ENCODE measurements at places on chromosomes 1 and 21.

- DNase-seq: no peak
Observed at GRCh38 chr1:42963378-42964043, 4.8 kb upstream of the SLC2A1 start.

DNA sequence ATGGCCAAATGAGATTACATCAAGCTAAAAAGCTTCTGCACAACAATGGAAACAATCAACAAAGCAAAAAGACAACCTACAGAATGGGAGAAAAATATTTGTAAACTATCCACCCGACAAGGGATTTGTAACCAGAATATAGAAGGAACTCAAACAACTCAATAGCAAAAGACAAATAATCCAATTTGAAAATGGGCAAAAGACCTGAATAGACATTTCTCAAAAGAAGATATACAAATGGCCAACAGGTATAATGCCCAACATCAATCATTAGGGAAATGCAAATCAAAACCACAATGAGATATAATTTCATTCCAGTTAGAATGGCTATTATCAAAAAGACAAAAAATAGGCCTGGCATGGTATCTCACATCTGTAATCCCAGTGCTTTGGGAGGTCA, 140.0 kb downstream of the GLUL start:
- no peak for DNase-seq

GRCh38 chr1:111253876-111254275, 26.4 kb downstream of the CHI3L2 start:
- no peak for DNase-seq

GRCh38 chr1:217079584-217079983, 356.4 kb upstream of the ESRRG start:
- DNase-seq: no peak

GRCh38 chr21:36518883-36519492, 39.1 kb upstream of the CLDN14 start:
- DNase-seq: no peak

DNA sequence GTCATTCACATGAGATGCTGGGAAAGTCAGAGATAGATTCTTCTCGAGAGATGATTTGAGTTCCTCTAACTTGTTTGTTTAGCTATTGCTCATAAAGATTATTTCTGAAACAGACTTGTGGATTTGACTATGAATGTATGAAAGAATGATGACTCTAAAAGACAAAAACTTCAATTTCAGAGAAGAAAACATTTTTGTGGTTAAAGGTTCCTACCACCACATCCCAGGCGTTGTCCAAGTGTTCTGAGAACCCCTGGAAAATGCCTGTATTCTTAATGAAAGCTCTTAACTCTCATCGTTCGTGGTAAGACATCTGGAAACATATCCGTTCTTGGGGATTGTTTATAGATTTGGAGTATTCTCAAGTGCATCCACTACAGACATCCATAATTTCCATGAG, 228.7 kb downstream of the BARHL2 start:
- no peak for DNase-seq

DNA sequence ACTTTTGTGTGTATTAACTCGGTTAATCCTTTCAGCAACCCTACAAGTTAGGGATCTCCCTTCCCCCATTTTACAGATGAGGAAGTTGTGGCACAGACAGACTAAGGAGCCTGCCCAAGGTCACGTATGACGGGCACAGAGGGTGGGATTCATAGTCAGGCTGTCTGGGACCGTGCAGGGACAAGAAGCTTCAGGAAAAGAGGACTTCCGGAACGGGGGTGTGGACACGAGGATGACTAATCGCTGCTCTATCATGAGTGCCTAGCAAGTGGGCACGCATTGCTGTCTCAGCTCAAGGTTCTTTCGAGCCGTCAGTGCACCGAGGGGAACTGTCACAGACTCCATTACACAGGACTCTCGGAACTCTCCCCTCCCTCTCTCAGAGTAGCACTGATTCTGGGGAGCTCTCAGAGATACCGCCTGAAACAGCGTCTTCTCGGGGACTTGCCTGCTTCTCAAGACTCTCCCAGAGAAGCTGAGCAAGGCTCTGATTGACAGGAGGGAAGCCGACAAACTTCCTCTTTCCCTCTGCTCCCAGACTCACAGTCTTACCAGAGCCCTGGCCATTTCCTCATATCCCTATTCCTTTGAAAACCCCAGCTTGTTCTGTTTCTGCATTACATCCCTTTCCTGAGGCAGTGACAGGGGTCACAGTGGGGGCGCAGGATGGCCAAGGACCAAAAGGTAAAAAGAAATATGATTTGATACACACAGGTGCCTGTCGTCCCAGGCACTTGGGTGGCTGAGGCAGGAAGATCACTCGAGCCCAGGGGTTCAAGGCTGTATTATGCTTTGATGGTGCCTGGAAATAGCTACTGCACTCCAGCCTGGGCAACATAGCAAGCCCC, 14.4 kb downstream of the FHAD1 start:
- DNase-seq: no peak

GRCh38 chr1:222928212-222928611, 113.4 kb downstream of the DISP1 start:
- no peak for DNase-seq

DNA sequence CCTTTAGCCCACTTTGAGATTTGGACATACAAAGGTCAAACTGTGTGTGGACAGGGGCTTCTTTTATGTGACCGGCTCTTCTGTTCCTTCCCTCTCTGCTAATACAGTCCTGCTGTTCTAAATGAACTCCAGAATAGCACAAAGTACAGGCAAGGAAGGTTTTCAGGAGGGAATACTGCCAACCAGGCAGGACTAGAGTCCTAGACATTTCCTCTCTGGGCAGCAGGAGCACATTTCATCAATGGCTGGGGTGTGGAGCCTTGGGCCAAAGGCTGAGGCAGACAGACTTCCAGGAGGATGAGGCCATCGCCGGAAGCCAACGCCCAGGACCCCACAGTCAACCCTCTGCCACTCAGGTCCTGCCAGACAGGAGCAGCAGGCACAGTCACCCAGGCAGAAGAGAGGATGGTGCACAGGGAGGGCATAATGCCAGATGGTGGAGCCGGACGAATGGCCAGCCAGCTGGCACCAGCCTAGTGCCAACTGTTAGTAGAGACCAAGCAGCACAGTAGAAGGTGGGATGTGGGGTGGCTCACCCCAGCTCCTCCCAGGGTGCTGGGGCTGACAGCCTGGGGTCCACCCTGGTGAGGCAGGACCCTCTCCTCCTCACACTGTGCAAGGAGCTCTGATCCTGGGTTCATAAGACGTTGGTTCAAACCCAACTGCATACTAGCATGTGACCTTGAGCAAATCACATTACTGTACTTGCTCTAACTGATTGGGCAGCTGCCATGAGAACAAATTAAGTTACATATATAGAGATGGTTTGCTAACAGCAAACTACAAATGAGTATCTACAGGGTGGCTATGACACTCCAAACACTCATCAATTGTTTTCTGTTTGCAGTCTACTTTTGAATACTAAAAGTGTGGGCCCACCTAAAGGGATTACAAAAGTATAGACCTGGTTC, 410.7 kb downstream of the SIPA1L2 start:
- DNase-seq: no peak

DNA sequence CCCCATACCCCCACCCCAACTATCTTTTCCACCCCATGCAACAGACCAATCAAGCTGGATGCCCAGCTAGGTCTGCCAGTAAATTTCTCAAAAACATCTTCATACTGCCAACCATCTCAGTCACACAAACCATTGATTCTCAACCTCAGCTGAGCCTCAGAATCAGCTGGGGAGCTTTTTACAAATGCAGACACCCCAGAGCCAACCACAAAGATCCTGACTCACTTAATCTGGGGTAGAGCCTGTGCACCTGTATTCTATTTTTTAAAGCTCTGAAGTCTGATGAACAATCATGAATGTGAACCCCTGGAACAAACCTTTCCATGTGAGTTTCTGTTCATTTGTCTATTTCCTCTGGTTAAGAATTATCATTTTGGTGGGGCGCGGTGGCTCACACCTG, 66.0 kb downstream of the ZNF281 start:
- DNase-seq: no peak

Data from stimulated activated naive CD4-positive, alpha-beta T cell (primary cell).